ENCODE measurements at places on chromosomes 13 and 19. TPM values are rescaled to one million over a fixed set of nuclear protein-coding genes. Genes with fewer than 3 reads are reported as not detected.

DNA sequence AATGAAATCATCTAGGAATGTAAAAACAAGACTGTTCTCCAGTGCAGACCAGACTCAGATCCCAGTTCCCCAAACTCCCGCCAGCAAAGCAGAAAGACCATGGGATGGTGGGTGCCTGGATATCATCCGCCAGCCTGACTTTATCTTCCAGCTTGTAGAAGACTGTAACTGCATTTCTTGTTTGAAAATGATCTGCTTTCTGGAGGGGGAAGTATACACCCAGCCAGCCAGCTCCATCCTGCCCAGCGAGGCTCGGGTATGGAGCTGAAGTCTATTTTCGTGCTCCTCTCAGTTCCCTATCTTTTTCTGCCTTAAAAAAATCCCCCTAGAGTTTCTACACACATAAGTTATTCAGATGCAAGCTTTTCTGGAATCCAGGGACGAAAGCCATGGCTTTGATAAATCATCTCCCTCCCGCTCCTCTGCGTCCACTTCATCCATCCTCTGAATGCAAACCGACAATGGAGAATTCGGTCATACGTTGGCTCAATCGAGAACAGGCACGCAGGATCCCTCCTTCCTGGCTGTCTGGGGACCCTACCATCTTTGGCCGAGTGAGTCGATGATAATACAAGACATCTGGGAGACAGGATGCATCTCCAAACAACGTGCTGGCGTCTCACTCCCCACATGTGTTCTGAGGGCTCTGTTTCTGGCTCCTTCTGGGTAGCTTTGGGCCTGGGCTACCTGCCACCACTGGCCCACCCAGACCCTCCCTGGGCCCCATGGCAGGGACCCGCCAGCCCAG, 31.2 kb downstream of the CEBPG start:
- H3K4me3 ChIP-seq, result no peak overlapping the region
- H3K27ac ChIP-seq, result no peak overlapping the region
- DNase-seq, result no peak
- H3K36me3 ChIP-seq, result no peaks in the 10 kb centered on the region
- H3K4me1 ChIP-seq, result peaks cover 4% of the 10 kb centered on the region

GRCh38 chr13:50994651-50995050, 85.1 kb downstream of the RNASEH2B start:
- no peaks in the 10 kb centered on the region for H3K36me3 ChIP-seq
- no peak overlapping the region for H3K27ac ChIP-seq

- peaks cover 18% of the 10 kb centered on the region for H3K36me3 ChIP-seq
- DNase-seq, result peak; percentile 64
- peaks cover 21% of the 10 kb centered on the region for H3K4me1 ChIP-seq
- H3K27me3 ChIP-seq, result no peaks in the 10 kb centered on the region
- H3K4me3 ChIP-seq, result peak within 1 kb of the TSS; percentile 92
These were observed at the start of gene SLC25A23 for GRCh38 chr19:6459262-6460098. SLC25A23 (minus strand) TSS chr19:6459792; CDS start chr19:6459628, 164 bp downstream.

TYROBP gene
- not detected for total RNA-seq

- H3K27me3 ChIP-seq, result peaks cover 1% of the 10 kb centered on the region
- H3K4me1 ChIP-seq, result no peaks in the 10 kb centered on the region
- H3K27ac ChIP-seq, result no peak overlapping the region
- no peak overlapping the region for H3K4me3 ChIP-seq
- DNase-seq, result no peak
- H3K36me3 ChIP-seq, result no peaks in the 10 kb centered on the region
These were observed 188.0 kb upstream of the IRS2 start for GRCh38 chr13:109974354-109974753.

ZNF578 gene
- total RNA-seq, result 0.05 TPM

CACNG7 gene
- not detected for total RNA-seq

- no peaks in the 10 kb centered on the region for H3K4me1 ChIP-seq
- peaks cover 6% of the 10 kb centered on the region for H3K36me3 ChIP-seq
- H3K27ac ChIP-seq, result no peak overlapping the region
- no peak for DNase-seq
- no peaks in the 10 kb centered on the region for H3K27me3 ChIP-seq
These were observed 93.7 kb downstream of the FRY start for GRCh38 chr13:32125221-32125689.

DNA sequence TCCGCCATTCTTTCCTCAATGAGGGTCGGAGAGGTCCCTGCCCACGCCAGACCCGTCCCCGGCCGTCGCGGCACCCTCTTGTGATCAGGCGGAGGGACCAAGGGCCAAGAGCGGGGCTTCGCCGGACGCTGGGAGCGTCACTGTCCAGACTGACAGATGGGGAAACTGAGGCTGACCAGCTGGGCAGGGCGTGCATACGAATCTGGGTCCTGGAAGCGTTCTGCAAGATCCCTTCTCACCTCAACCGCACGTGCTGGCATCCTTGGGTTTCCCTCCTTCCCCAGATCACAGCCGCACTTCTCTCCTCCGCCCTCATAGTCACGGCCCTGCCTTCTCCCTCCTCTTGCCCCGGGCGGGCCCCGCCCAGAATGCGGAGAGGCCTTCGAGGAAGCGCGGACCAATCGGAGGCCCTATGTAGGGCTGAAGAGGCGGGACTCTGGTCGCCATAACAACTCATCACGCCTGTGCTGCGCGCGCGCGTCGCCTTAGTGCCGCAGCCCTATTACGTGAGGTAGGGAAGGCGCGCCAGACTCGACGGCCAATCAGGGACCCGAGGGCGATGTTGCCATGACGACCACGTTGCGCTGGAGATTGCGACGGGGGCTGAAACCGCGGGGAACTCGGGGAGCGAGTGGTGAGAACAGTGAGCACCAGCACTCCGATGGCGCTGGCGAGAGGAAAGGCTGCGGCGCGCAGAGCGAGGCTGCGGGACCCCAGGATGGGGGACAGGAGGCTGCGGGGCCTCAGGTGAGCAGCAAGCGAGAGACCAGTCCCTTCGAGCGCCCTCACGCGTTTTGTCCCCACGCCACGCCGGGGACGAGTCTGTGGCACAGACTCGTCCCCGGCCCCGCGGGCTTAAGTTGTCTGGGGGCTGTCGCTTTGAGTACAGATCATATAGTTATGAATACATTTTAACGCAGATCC, 5.7 kb downstream of the RNF225 start:
- peaks cover 24% of the 10 kb centered on the region for H3K4me1 ChIP-seq
- H3K27me3 ChIP-seq, result peaks cover 5% of the 10 kb centered on the region
- peak overlapping the region; percentile 86 for H3K4me3 ChIP-seq
- peak overlapping the region; percentile 88 for H3K27ac ChIP-seq

ZNF497 gene
- 0.76 TPM for total RNA-seq

MCEMP1 gene
- not detected for total RNA-seq

GRCh38 chr13:51331354-51331861, 8.1 kb upstream of the SERPINE3 start:
- peak overlapping the region; percentile 69 for H3K27ac ChIP-seq
- H3K36me3 ChIP-seq, result no peaks in the 10 kb centered on the region
- H3K4me1 ChIP-seq, result peaks cover 22% of the 10 kb centered on the region
- no peak for DNase-seq

- peak overlapping the region; percentile 53 for H3K27ac ChIP-seq
- H3K27me3 ChIP-seq, result no peaks in the 10 kb centered on the region
- DNase-seq, result no peak
- peaks cover 17% of the 10 kb centered on the region for H3K4me1 ChIP-seq
These were observed 22.6 kb downstream of the ERCC5 start for GRCh38 chr13:102868366-102868936.

DNA sequence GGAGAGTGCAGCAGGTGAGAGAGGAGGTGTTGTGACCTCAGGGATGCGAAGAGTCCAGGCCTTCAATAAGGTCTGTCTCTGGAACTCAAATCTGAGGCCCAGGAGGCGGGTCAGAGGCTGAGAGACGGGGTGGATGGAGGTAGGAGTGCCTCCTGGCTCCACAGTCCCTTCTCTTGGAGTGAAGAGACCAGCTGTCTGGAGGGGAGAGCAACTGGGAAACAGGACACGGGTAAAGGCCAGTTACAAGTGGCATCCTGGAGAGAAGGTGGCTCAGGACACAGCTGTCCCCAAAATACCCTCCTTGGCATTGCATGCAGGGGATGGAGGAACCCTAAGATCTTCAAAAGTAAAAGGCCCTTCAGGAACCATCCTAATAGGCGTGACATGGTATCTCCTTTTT, 19.2 kb downstream of the PDE4A start:
- no peaks in the 10 kb centered on the region for H3K27me3 ChIP-seq
- H3K27ac ChIP-seq, result no peak overlapping the region
- peaks cover 11% of the 10 kb centered on the region for H3K4me1 ChIP-seq
- peaks cover 2% of the 10 kb centered on the region for H3K36me3 ChIP-seq
- no peak for DNase-seq

ADPRHL1 gene
- total RNA-seq, result 0.32 TPM

GRCh38 chr13:36712770-36713169, 39.0 kb downstream of the SERTM1 start:
- no peaks in the 10 kb centered on the region for H3K27me3 ChIP-seq
- no peak for DNase-seq
- no peak overlapping the region for H3K27ac ChIP-seq
- H3K4me1 ChIP-seq, result no peaks in the 10 kb centered on the region
- H3K4me3 ChIP-seq, result no peak overlapping the region
- no peaks in the 10 kb centered on the region for H3K36me3 ChIP-seq

F10 gene
- total RNA-seq, result not detected

RFPL4AL1 gene
- total RNA-seq, result not detected

GRCh38 chr13:104320446-104320845, 1254.2 kb upstream of the SLC10A2 start:
- H3K36me3 ChIP-seq, result no peaks in the 10 kb centered on the region
- no peaks in the 10 kb centered on the region for H3K4me1 ChIP-seq
- H3K27ac ChIP-seq, result no peak overlapping the region
- no peaks in the 10 kb centered on the region for H3K27me3 ChIP-seq
- no peak overlapping the region for H3K4me3 ChIP-seq
- no peak for DNase-seq

DNA sequence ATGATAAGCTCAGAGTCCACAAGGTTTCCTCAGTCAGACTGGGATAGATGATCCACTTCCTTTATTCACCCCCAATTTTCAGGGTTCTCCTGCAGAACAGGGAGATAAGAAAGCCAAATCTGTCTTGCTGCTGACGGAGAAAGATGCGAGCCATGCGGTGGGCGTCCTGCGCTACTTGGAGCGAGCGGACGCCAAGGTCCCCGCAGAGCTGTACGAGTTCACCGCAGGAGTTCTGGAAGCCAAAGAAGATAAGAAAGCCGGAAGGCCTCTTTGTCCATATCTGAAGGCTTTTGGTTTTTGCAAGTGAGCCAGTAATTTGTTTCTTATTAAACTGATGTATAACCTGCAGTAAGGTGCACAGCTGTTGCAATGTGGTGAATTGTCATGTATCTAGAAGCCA, 66.7 kb downstream of the SLC7A9 start:
- no peaks in the 10 kb centered on the region for H3K4me1 ChIP-seq
- H3K27me3 ChIP-seq, result no peaks in the 10 kb centered on the region
- no peaks in the 10 kb centered on the region for H3K36me3 ChIP-seq
- no peak overlapping the region for H3K27ac ChIP-seq
- H3K4me3 ChIP-seq, result no peak overlapping the region

DNA sequence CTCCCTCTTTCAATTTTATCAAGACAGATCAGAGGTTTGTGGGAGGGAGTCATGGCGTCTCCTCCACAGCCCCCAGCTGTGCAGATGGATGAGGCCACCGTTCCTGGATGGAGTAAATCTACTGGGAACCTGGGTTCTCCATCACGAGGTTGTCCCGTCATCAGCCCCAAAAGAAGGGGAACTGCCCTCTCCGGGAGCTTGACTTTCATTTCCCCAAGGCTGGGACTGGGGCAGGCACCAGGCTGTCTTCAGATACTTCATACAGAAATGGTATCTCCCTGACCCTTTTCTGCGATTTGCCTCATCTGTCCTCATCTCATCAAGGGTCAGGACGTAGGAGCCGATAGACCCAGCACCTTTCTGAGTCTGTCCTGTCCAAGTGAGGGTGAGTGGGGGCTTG, 9.8 kb downstream of the LILRB2 start:
- no peak for DNase-seq
- no peak overlapping the region for H3K27ac ChIP-seq
- H3K4me1 ChIP-seq, result no peaks in the 10 kb centered on the region
- H3K4me3 ChIP-seq, result no peak overlapping the region
- peaks cover 14% of the 10 kb centered on the region for H3K27me3 ChIP-seq
- no peaks in the 10 kb centered on the region for H3K36me3 ChIP-seq

DNA sequence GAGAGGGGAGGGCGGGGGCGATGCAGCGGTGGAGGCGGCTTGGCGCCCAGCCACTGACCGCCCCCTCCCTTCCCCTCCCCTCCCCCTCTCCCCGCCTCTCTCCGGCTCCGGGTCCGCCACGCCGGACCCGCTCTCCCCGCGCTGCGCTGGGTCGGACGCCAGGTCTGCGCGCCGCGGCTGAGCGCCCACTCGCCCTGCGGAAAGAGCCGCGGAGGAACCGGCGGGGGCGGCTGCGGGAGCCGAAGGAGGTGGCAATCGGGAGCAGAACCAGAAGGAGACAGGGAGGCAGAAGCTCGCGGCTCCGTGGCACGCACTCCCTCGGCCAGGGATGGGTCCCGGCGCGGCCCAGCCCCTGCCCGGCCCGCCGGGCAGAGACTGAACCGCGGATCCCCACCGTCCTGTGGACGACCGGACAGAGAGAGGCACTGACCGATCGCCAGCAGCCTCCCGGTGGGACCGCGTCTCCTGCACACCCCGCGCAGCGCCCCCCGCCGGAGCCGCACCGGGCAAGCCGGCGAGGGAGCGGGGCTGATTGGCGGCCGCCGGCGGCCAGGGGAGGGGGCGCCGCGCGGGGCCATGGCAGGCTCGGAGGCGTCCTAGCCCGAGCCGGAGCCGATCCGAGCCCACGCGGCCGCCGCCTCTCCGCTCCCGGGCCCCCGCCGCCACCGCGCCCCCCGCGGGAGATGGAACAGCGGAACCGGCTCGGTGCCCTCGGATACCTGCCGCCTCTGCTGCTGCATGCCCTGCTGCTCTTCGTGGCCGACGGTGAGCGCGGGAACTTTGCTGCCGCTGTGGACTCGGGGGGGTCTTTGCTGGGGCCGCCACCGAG, at the start of gene VSTM2B:
Gene VSTM2B (plus strand): TSS at position 94 of the 829 bp plus-strand sequence. CDS start 590 bp downstream, at position 684.
- H3K27ac ChIP-seq, result no peak within 1 kb of the TSS
- peaks cover 2% of the 10 kb centered on the region for H3K36me3 ChIP-seq
- peaks cover 20% of the 10 kb centered on the region for H3K4me1 ChIP-seq
- H3K27me3 ChIP-seq, result peaks cover 63% of the 10 kb centered on the region

FUT6 gene
- total RNA-seq, result not detected

DNA sequence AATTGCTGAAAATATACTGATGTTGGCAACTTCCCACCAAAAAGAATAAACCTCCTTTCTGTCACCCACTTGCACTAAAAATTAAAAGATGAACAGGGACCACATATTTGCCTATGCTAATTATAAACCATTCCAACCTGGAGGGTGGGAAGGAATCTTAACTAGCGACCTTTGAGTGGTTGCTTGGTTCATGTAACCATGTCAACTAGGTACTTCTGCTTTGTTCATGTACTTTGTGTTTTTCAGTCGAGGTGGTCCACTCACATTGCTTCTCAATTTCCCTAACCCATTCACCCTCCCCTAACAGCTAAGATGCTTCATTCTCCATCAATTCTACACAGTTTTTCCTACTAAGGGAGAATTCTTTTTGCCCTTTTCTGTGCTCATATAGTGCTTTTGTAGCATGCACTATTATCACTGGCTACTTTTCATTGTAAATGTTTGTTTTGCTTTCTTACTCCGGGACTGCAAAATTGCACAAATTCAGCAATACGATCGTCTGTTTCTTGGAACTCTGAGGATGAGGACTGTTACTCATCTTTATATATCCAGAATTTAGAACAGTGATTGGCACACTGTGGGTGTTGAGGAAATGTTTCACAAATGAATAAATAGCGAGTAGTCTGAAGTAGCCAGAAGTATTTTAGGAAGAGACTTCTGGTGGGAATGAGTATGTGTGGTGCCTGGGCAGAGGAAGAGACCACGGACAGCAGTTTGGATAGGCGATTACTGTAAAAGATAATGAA, 187.5 kb downstream of the GPC6 start:
- H3K36me3 ChIP-seq, result no peaks in the 10 kb centered on the region
- DNase-seq, result no peak
- H3K4me3 ChIP-seq, result no peak overlapping the region
- no peaks in the 10 kb centered on the region for H3K27me3 ChIP-seq
- H3K27ac ChIP-seq, result no peak overlapping the region

LRRC63 gene
- 0.17 TPM for total RNA-seq

GRCh38 chr13:71867131-71867814, at the start of gene DACH1:
DACH1 (minus strand) TSS chr13:71867204.
- no peak for DNase-seq
- H3K27me3 ChIP-seq, result peaks cover 74% of the 10 kb centered on the region
